ENCODE measurements at places on chromosomes 16 and 17.

DNA sequence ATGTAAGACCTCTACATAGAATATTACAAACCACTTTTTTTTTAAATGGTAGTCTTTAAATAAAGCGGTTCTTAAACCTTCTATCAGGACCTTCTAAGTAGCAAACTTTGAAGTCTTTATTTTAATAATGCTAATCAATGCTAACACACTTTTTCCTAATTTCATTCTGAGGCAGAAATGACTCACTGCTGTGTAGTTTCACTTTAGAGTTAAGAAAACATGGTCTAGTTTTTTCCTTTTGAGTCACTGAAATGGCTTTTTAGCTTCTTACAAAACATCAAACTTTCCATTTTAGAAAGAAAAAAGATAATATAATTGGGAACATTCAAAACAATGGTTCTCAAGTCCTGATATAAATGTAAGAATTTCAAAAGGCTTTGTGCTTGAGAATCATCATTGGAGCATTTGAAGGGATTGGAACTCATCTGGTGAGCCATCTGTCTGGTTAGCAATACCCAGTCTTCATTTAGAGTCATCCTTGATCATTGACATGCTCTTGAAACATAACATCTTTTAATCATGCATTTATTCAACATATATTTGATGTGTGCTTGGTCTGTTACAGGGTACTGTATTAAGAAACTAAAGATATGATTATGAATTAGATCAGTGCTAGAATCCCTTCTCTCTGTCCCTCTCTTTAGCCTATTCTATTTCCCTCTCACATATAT lies 258.3 kb upstream of the MON1B start:
- no peak for DNase-seq

- DNase-seq = no peak
Observed at GRCh38 chr16:23160574-23160973, 11.3 kb upstream of the USP31 start.

GRCh38 chr16:1413684-1414531 lies 596 bp downstream of the UNKL start:
- DNase-seq = peak; percentile 61

- DNase-seq = peak; percentile 26
Observed at GRCh38 chr17:7888184-7888920, at the start of gene CHD3. Gene CHD3, plus strand, starts transcription at chr17:7888789. Its CDS starts 212 bp downstream, at chr17:7889001.

GRCh38 chr16:69589434-69590269 lies 23.9 kb downstream of the NFAT5 start:
- DNase-seq = no peak

GRCh38 chr17:7262192-7262934 lies at the start of gene CLDN7:
Gene CLDN7, minus strand, starts transcription at chr17:7262478. Its CDS starts 435 bp downstream, at chr17:7262043.
- no peak for DNase-seq

DNA sequence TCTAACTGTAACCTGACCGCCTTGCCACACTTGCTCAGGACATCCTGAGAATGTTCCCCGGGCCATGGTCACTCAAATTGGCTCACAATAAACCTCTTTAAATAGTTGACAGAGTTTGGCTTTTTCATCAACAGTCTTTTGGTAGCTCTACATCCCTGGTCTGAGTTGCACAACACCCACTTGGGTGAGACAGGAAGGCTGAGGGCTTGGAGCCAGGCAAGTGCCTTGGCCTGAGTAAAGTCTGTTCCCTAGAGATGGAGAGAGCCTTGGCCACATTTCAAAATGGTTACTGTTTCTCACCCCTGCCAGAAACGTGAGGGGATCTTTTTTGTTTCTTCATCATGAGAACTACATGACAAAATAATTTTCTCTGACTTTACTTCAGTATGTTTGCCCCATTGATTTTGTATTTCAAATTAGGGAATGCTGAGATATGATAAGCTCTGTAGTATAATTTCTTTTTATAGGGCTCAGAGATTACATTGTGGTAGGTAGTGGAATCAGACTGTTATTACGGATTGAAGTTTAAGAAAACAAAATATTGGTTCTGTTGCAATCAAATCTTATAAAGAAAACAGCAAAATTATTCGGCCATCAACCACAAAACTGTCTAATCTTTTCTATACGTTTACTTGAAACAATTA lies 53.9 kb upstream of the NETO2 start:
- no peak for DNase-seq

GRCh38 chr17:75876938-75877751 lies 1.2 kb downstream of the TRIM47 start:
- peak; percentile 91 for DNase-seq

- DNase-seq = peak; percentile 38
Observed at GRCh38 chr17:34584805-34585416, 5.5 kb downstream of the TMEM132E start.

DNA sequence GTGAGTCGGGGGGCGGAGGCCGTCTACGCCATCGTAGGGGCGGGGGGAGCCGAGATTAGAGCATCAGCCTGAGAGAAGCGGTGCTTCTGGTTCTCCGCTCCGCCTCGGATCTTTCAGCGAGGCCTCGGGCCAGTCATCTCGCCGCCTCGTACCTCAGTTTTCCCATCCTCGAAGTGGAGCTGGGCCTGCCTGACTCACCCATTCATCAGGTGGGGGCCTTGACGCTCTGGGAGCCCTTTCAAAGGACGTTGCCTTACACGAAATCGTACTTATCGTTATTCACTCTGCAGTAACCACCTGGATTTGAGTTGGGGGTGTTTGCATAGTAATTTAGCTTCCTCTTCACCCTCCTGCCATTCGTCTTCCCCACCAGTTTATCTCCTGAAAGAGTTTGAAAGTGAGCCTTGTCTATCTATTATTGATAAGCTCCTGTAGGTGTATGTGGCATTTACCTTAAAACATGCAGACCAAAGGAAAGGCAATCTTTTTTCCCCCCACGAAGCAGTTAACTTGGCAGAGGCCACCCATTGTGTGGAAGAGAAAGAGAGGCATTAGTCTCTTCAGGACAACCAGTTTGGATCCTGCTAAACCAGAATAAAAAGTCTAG lies 674 bp downstream of the TAF15 start:
- DNase-seq = no peak

DNA sequence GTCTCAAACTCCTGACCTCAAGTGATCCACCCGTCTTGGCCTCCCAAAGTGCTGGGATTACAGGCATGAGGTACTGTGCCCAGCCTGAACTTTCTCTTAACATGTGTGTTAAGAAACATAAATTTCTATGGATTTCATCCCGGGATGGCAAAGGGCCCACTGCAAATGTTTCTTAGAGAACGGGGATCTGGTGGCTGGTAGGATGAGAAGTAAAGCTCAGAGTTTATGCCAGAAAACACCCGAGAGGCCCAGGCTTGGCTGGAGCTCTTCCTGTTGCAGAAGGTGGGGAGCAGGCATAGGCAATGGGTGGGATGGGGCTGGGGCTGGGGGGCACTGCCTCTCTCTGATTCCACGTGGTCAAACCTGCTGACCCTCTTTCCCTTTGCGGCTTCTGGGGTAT lies 5.6 kb upstream of the CARHSP1 start:
- no peak for DNase-seq

- peak; percentile 66 for DNase-seq
Observed at GRCh38 chr17:45228763-45229539, 7.3 kb downstream of the FMNL1 start.

DNA sequence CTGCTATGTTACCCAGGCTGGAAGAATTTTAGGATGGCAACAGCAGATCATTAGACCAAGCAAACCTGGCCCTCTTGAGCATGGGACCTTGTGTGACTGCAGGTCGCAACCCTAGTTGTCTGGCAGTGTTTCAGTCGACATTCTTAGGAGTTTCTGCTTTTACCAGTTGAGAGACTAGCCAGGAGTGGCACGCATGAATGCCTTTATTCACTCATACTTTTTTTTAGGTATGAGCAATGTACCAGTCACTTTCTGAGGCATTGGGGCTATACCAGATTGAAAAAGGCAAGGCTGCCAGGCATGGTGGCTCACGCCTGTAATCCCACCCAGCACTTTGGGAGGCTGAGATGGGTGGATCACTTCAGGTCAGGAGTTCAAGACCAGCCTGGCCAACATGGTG lies 28.2 kb upstream of the HAS3 start:
- no peak for DNase-seq

- no peak for DNase-seq
Observed at GRCh38 chr16:29656688-29657523, 6.1 kb upstream of the SPN start.

- DNase-seq = no peak
Observed at GRCh38 chr16:53094013-53094630, 39.3 kb downstream of the CHD9 start.

- no peak for DNase-seq
Observed at GRCh38 chr17:10089196-10089804, 109.1 kb downstream of the GAS7 start.

DNA sequence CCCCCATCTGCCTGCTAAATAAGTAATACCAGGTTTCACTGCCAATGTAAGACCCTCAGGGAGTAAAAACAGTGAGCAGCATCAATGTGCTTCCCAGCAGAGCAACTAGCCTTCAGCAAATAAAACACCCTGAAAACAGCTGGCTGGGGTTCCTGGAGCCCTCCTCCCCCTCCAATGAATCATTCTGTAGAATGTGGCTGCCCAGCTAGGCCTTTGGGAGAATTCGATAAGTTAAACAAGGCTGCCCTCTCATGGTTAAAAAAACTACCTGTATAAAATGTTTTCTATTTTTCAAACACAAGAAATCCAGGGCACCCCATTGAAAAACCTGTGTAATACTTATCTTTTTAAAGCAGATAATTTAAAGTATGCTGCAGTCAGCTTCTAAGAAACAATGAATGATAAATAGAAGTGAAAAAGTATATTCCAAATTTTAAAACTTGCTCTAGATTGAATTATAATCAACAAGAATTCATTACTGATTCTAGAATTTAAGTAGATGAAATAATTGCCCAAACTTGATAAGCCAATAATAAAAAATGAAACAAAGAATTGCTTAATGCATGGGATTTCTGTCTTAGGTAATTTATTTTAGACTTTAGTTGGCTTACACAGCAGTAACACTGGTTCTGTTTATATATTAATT lies 9.4 kb upstream of the TOM1L1 start:
- DNase-seq = peak; percentile 75

- no peak for DNase-seq
Observed at GRCh38 chr17:30308406-30308805, 16.7 kb upstream of the BLMH start.

DNA sequence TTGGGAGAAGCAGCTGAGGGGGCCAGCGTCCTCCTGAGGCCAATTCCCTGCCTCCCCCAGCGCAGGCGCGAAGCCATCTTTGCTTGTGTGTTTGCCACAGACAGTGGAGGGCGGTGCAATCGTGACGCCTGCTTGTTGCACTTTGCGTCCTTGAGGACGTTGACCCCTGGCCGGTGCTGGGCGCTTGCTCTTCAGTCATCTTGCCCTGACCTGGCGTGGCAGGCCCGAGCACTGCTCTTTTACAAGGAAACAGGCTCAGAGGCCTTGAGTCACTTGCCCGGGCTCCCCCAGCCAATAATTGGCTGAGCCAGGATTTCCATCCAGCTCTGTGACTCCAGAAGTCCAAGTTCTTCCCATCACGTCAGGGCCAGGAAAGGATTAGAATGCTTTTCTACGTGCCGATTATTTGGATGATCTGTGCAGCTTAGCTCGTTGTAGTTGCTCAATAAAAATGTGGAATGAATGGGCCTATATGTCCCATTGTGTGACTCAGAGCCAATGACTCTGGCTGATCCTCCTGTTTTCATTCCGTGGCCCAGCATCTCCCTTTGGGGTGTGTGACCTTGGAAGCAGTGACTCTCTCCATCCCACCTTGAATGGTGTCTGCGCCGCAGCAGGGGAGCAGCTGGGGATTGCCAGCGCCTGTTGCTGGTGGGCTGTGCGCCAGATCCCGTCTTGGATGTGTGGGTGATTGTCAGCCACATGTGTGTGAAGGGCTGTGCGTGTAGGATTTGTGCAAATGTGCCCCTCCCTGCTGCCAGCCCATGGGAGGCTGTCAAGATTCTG lies 214.1 kb downstream of the SEC14L1 start:
- peak; percentile 84 for DNase-seq
